Activated CD8-positive, alpha-beta memory T cell treated with anti-CD3 and anti-CD28 coated beads for 48 hours (primary cell): ENCODE measurements at places on chromosomes 2 and 18.

- no peak for DNase-seq
Observed at GRCh38 chr18:54684784-54685183, 93.7 kb downstream of the DYNAP start.

DNA sequence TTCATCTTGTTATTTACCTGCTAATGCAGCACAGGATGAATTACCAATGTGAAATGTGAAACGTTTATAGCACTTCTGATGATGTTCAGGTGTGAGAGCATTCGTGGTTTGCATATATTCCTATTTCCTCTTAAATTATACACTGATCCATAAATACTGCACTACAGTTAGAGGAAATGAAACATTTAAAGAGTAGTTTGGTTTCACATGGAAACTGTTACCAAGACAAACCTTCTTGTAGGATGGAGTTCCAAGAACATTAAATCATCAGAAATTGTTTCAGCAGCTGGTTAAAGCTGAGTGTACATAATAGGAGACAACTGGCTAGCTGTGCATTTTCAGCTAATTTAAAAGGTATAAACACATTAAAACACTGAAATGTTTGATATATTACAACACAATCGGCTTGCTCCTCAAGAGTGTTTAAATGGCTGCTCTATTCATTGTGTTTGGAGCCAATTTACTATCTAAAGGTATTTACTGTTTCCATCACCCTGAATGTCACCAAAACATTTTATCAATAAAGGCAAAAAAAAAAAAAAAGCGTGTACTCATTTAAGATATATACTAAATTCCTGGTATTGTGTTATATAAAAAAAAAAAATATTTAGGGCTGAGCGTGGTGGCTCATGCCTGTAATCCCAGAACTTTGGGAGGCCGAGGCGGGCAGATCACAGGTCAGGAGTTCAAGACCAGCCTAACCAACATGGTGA, 100.6 kb downstream of the DYM start:
- DNase-seq = no peak

DNA sequence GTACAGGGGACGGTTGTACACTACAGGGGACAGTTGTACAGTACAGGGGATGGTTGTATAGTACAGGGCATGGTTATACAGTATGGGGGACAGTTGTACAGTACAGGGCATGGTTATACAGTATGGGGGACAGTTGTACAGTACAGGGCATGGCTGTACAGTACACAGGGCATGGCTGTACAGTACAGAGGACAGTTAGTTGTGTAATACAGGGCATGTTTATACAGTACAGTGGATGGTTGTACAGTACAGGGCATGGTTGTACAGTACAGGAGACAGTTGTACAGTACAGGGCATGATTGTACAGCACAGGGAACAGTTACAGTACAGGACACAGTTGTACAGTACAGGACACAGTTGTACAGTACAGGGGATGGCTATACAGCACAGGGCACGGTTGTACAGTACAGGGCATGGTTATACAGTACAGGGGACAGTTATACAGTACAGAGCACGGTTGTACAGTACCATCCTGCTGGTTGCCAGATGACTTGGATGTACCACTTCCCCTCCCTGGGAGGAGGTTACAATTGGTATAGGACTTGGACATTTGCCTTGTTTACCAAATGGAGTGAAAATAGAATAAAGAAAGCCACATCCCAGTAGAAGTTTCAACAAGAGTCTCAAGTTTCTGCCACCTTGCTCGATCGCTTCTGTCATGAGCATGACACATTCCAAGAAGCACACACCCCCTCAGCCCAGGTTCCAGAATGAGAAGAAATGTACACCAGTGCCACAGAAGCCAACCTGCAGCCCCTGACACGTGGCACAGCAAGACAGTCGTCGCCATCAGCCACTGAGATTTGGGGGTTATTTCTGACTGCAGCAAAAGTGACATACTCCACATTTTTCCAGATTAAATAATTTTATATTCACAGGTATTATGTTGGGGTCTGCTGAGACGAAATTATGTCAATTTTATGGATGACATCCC, 16.0 kb downstream of the CYRIA start:
- no peak for DNase-seq

DNA sequence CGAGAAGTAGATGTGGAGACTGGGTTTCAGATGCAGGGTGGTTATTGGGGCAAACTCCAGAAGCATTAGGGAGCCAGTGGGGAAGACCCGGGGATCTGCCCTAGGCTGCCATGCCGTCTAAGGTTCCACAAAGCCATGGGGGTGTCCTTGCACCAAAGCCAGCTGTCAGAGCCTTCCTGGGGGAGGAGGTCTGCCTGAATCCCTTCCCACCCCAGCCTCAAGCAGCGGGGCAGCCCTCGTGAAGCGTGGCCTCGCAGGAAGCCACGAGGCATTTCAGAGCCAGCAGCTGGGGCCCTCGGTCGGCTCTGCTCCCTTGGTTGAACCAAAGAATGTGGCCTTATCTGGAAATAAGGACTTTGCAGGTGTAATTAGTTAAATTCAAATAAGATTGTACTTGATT, 51.2 kb upstream of the UBE2F start:
- DNase-seq = no peak

DNA sequence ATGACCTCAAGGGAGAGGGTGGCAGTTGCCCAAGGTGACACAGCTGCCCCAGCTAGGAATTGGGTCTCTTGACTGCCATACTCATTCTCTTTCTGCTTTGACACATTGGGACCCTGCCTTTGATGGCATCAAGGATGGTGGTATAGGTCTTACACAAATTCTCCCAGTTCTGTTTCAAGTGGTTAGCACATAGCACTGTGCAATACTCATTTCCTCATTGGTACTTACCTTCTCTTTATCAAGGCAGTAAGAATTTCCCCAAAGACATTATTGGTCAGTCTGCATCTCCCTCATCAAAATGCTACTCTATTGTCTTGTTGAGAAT, 35.9 kb upstream of the CCDC93 start:
- no peak for DNase-seq

DNA sequence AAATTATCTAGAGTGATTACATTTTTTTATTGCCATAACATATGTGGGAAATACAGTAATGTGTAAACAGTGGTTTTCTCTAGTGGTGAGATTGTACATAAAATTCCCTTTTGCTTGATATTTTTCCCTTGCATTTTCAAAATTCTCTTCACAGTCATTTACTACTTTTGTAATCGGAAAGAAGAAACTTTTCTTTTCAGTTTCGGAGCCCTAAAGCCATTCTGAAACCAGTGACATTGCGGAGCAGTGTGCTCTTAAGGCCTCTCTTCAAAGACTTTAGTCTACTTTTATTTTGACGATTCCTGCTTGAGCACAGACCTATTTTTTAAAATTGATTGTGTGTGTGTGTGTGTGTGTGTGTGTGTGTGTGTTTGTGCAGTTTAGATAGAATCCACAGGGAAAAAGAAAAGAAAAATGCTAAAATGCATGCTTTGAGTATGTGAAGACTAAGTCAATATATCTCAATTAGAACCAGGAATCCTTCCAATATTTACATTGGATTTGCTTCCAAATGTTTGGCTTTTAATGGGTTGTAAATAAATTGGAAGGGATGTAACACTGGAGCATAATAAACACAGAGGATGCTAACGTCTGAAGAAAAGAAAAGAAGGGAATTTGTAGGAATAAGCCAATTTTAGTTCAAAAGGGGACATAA, 357.4 kb downstream of the RND3 start:
- no peak for DNase-seq

GRCh38 chr2:199458806-199459285, 1.1 kb upstream of the SATB2 start:
- DNase-seq = no peak

DNA sequence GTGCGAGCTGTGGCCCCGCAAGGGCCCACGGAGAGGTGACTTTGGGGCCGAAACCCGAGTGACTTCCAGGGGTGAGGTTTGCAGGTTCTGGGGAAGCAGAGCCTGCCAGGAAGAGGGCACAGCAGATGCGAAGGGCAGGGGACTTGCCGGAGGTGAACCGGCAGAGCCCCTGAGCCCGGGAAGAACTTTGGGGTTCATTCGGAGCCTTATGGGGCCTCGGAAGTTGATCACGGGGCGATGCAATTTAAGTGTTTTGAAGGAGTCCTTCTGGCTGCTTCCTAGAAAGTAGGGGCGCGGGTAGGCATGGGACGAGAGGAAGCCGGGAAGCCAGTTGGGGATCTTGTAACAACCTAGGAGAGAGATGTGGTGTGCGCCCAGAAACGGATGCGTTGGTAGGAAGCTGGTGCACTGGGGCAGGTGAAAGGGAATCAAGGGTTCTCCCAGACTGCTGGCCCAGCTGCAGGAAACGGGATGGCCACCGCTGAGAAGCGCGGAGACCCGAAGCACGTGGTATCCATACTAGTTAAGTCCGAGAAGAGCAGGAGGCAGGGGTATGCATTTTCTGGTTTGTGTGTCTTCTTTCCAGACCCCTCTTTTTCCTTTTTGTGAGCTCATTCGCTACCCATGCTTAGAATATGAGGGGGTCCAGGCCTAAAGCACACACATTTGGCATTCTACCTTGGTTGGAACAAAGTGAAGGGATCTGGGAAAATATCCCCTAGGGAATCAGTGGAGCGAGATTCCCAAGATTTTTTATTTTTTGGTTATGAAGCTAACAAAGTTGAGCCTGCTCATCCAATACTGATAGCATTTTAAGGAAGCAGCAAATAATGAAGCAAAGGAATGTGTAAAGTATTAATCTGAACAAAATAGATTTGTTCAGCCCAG, 758 bp downstream of the SCLY start:
- DNase-seq = no peak
